ENCODE measurements at places on chromosomes 3 and 15. TPM values are rescaled to one million over a fixed set of nuclear protein-coding genes. Genes with fewer than 3 reads are reported as not detected.

Gene LRTM1
- total RNA-seq = not detected

Gene NME9
- total RNA-seq = not detected

Gene SLC9A9
- 1.2 TPM for total RNA-seq

Gene SPTBN5
- total RNA-seq = 0.31 TPM

Gene THPO
- not detected for total RNA-seq

Gene CHST13
- 0.31 TPM for total RNA-seq

Gene CNTN6
- not detected for total RNA-seq

Gene ATP8B4
- 8.5 TPM for total RNA-seq

Gene C15orf39
- 29.8 TPM for total RNA-seq

GRCh38 chr15:40960151-40960885, 7.0 kb downstream of the CHAC1 start:
- DNase-seq = no peak

GRCh38 chr3:152292366-152292765, 23.6 kb downstream of the MBNL1 start:
- no peak for DNase-seq

DNA sequence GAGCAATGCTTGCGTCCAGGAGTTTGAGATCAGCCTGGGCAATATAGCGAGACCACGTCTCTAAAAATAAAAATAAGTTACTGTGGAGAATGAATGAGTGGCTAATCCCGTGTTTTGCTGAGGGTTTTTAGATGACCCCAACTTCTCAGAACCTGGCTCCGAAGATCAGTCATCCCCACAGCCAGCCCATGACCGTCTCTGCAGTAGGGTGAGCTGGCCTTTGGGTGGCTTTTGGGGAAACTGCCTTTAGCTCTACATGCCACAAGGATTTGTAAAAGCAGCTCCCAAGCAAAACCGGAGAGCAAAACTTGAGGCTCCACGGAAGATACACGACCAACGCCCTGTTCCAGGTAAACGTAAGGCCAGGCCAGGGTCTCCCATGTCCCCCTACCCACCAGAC, 39.2 kb upstream of the TFRC start:
- no peak for DNase-seq

- DNase-seq = no peak
Measured at GRCh38 chr3:66200147-66200546, 20.7 kb upstream of the SLC25A26 start.

GRCh38 chr3:128942161-128942952, 51.5 kb downstream of the CFAP92 start:
- DNase-seq = no peak

DNA sequence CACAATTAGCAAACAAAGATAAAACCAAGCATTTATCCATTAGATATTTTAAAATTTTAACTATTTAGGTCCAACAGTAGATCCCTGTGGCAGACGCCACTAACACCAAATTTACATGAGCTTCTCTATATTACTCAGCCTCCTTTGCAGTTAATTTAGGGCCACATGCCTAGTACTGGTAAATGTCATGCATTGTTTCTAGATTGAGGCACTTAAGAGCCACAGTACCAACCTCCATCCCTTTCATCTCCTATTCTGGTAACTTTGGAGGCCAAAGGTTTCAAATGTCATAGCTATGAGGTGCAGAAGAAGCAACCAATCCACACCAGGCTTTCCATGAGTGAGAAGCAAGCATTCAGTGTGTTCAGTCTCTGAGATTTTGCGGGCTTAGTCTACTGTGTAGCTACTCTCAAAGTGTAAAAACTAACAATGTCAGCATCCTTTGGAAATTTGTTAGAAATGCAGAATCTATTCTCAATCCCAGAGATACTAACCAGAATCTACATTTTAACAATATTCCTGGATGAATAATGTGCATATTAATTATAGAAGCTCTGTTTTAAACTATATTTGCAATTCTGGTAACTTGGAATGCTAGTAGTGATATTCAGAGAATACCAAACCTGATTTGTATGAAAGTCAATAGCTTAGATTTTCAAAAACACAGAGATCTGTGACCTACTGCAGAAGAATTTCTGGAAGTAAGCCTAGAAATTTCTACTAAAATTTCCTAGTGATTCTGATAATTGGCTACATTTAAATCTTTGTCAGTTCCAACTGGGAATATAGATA, 206.3 kb upstream of the CD96 start:
- DNase-seq = no peak

DNA sequence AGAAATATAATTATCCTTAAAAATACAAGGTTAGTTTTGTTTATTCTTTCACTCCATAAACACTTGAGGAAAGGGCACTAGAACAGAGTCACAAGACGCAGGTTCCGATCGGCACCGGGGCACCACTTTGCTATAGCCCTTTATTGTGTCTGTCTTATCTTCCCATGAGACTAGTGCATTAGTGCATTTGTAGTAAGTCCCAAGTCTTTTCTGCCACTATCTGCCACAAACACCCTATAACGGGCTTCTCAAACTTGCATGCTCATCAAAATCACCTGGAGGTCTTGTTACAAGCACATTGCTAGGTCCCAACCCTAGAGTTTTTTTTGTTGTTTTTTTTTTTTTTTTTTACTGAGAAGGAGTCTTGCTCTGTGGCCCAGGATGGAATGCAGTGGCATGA, 213.1 kb downstream of the FOXP1 start:
- no peak for DNase-seq

- DNase-seq = no peak
Measured at GRCh38 chr3:124607163-124607562, 123.1 kb upstream of the UMPS start.

- DNase-seq = no peak
Measured at GRCh38 chr3:36579746-36580145, 184.6 kb downstream of the DCLK3 start.

DNA sequence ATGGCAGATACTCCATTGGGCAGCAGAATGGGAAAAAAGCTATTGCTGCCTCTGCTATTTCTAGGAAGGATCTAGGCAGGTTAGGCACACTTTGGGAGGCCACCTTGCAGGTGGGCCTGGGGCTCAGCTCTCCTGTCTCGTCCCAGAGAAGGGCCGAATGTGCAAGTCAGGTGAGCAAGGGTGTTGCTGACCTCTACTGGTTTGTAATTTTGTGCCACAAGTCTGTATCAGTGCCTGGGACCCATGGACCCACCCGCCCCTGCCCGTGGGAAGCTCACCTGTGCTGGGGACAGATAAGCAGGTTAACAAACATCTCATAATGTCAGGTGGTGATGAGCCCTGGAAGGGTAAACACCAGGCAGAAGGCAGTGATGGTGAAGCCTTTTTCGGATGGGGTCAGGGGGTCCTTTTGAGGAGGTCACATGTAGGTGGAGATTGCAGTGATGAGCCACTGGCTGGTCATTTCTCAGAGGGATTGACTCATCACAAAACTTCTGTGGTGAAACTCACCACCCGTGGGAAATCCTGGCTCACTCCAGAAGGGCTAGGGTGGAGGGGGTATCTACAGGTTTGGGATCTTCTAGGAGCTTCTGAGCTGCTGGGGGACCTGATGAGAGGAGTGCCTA, 161.3 kb downstream of the KLF13 start:
- DNase-seq = no peak

DNA sequence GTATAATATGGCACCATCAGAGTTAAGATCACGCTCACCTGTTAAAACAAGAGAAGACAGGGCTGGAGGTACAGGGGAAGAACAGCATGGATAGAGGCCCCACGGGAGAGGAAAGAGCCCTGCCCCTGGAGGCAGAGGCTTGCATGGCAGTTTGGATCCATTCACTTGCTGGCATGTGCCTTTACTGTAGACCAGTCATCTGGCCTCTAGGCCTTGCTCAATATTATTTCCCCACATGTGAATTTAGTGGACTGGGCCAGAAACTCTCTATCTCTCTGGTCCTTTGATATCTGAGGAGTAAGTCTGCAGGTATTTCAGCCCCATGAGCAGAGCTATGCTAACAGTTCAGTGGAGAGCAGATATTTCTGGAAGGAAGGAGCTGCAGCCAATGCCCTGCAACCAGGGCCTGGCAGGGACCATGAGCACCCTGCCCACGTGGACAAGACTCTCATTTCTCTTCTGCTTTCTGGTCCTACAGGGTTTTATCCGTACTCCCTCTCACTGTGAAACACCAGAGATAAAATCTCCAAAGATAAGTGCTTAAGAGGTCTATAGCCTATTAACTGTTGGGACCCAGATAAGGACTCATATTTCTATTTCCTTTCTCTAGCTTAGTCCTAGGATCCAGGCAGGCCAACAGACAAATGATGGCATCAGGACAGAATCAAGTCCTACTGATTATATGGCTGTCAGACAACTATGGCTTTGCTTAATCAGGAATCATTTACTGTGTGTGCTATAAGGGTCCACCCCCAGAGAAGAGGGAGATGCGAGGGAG, 65.0 kb downstream of the CLDN11 start:
- no peak for DNase-seq

DNA sequence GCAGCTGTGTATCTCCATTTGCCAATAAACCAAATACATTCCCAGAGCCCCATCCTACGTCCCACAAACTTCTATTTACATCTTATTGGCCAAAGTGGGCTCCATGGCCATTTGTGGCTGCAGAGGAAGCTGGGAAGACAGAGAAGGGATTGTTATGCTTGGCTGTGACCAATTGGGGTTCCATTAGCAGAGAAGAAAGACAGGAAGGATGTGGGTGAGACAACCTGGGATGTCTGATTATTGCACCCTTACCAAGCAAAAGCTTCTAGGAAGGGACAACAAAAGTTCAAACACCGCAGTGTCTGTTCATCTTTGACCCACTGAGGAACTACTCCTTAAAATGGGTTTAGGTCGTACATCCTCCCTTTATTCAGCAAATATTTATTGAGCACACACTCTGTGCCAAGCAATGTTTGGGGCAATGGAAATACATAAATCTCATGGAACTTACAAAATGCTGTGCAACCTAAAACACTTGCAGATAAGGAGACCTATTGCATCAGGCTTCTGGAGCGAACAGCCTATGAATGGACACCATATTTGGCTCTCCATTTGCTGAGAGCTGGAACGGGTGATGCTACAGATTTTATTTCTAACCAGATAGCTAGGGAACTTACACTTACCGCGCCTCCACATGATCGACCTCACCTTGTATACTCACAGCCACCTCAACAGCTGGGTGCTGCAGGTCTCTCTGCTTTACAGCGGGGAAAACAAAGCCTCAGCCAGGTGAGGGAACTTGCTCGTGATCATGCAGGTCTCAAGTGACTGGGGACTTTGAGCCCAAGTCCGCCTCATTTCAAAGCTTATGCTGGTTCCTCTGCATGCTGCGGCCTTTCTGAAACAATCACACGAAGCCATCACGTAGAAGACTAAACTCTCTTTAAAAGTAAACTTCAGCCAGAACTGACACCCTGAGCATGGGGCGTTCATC, 21.4 kb upstream of the NR2E3 start:
- DNase-seq = no peak
